CD4-positive, CD25-positive, alpha-beta regulatory T cell (primary cell): ENCODE measurements at places on chromosomes 5 and 9. TPM values are rescaled to one million over a fixed set of nuclear protein-coding genes. Genes with fewer than 3 reads are reported as not detected.

The TAS2R1 gene
- not detected for polyA plus RNA-seq

The TMEM174 gene
- not detected for polyA plus RNA-seq

The PCDHB10 gene
- polyA plus RNA-seq = not detected

The ZNF879 gene
- polyA plus RNA-seq = 1.7 TPM

The SEMA4D gene
- 90.5 TPM for polyA plus RNA-seq

The GHR gene
- not detected for polyA plus RNA-seq

The SYK gene
- not detected for polyA plus RNA-seq

The C9orf153 gene
- not detected for polyA plus RNA-seq

The ARRDC3 gene
- polyA plus RNA-seq = 187 TPM

The TNFSF8 gene
- 31.4 TPM for polyA plus RNA-seq

The PCDHB9 gene
- polyA plus RNA-seq = not detected

The UBE2QL1 gene
- polyA plus RNA-seq = not detected
